ENCODE measurements at places on chromosomes 5 and 9.

DNA sequence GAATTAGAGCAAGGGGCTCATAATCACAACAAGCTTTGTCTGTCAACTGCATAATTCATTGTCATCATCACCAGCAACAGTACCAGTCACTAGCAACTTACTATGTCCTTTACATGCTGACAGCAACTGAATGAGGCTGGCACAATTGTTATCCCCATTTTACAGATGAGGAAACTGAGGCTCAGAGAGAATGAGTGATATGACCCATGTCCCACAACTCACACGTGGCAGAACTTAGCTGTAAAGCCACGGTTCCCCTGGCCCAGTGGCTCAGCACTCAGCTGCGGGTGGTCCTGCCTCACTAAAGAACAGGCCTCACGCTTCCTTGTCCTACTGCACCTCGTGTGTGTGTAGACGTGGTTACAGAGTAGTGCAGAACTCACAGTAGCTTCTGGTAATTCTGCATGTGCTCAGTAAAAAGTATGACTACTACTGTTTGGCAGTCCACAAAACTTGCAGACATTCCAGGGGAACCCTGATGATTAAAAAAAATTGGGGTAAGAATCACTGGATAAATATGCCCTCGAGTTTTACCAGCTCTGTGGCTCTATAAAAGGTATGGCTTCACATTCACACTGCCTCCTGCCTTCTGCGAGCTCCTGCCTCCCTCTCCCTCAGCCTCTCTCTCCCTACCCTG, 30.2 kb downstream of the AFAP1L1 start:
- H3K27ac ChIP-seq = no peak overlapping the region
- DNase-seq = no peak
- no peak overlapping the region for H3K4me3 ChIP-seq
- H3K4me1 ChIP-seq = no peaks in the 10 kb centered on the region

GRCh38 chr5:141760753-141761152, 78.7 kb upstream of the ARAP3 start:
- peaks cover 2% of the 10 kb centered on the region for H3K27me3 ChIP-seq
- no peaks in the 10 kb centered on the region for H3K4me1 ChIP-seq
- H3K36me3 ChIP-seq = no peaks in the 10 kb centered on the region
- H3K4me3 ChIP-seq = no peak overlapping the region
- no peak for DNase-seq

DNA sequence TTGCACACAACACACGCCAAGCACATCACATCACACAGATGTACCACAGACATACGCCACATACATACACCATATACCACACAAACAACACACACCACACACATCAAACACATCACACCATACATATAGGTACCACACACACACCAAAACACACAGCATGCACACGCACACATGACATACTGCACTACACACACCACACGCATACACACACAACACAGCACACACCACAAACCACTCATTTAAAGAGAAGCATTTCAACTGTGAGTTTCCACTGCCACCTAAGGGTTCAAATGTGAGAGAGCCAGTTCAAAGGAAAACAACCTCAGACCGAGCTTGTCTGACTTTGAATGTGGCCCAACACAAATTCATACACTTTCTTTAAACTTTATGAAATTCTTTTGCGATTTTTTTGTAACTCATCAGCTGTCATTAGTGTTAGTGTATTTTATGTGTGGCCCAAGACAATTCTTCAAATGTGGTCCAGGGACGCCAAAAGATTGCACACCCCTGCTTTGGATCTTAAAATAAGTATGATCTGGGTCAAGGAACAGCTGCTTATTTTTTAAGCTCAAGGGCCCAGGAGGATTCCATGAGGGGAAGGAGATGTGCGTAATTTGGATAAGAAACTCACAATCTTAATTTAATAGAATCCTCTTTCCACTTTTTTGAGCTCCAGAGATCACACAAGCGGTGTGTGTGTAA, 494.6 kb downstream of the GADD45G start:
- no peaks in the 10 kb centered on the region for H3K4me1 ChIP-seq
- no peaks in the 10 kb centered on the region for H3K36me3 ChIP-seq
- DNase-seq = peak; percentile 48
- H3K27ac ChIP-seq = no peak overlapping the region

DNA sequence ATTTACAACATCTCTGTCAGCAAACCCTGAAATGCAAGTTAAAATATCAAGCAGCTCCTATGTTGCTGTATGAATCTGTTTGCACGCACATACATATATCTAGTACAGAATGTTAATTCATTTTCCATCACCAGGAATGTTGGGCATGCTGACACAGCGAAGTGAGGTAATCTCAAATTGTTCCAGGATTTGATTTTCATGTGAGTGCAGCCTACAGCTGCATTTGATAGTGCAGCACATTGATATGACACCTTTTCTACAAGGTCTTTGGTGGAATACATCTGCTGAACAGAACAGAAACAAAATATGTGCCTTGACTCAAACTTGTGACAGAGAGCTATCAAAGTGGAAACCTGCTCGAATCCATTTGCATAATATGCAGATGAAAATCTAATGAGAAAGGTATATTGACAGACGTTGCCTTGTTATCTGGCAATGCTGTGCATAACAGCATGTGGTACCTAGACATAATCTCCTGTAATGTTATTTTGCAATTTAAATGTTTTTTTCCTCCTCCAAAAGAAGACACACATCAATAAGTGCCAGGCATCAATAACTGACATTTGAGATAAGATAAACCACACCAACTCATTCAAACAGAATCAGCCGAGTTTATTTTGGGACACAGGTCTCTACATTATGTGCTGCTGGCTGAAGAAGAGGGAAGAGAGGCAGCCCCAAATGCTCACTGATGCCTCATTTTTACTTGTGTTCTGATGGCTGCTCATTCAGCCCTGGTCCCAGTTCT, 512.2 kb downstream of the ZNF608 start:
- H3K27me3 ChIP-seq = no peaks in the 10 kb centered on the region
- no peaks in the 10 kb centered on the region for H3K4me1 ChIP-seq
- no peak overlapping the region for H3K4me3 ChIP-seq
- H3K27ac ChIP-seq = no peak overlapping the region
- no peaks in the 10 kb centered on the region for H3K36me3 ChIP-seq
- DNase-seq = no peak

- no peak overlapping the region for H3K27ac ChIP-seq
- H3K36me3 ChIP-seq = no peaks in the 10 kb centered on the region
- H3K27me3 ChIP-seq = no peaks in the 10 kb centered on the region
- peaks cover 22% of the 10 kb centered on the region for H3K4me1 ChIP-seq
Measured at GRCh38 chr5:36943584-36943983, 67.0 kb downstream of the NIPBL start.

DNA sequence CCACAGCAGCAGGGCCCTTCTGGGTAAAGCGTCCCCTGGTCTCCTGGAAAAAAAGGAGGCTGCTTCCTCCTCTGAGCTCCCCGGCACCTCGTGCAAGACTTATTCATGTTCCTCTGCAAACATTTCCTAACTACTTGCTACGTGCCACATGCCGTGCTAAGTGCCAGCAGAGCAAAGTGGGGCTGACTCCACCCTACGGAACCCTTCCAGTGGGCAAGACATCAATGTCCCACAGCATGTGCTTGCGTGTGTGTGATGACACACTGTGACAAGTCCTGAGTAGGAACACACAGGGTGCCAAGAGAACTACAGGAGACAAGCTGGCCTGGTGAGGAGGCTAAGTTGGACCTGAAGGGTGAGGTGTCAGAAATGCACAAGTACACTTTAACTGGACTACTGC, 57.4 kb downstream of the SEMA4D start:
- no peak for DNase-seq
- H3K4me3 ChIP-seq = no peak overlapping the region
- no peak overlapping the region for H3K27ac ChIP-seq
- H3K27me3 ChIP-seq = no peaks in the 10 kb centered on the region

- no peaks in the 10 kb centered on the region for H3K36me3 ChIP-seq
- H3K4me3 ChIP-seq = no peak overlapping the region
- DNase-seq = no peak
Measured at GRCh38 chr5:146633323-146633764, 117.4 kb upstream of the GPR151 start.

- no peak for DNase-seq
- no peak overlapping the region for H3K27ac ChIP-seq
- H3K36me3 ChIP-seq = no peaks in the 10 kb centered on the region
- H3K4me3 ChIP-seq = no peak overlapping the region
- H3K27me3 ChIP-seq = no peaks in the 10 kb centered on the region
Measured at GRCh38 chr5:116616876-116617275, 42.3 kb upstream of the SEMA6A start.

DNA sequence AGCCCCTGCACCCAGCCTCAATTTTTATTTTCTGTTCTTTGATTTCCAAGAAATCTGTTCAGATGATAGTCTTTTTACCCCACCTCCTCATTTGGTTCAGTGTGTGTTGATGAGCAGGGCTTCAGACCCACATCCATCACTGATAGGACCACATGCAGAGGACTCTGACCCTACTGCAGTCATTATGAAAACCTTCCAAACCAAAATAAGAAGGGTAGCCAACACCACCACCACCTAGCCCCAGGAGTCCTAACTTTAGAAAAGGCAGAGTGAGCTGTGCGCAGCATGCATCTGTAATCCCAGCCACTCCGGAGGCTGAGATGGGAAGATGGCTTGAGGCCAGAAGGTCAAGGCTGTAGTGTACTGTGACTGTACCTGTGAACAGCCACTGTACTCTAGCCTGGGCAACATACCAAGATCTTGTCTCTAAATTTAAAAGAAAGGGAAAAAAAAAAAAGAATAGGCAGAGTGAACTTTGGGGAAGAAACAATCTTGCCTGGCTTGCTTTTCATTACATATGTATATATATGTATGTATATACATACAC, 13.0 kb downstream of the CDKN2AIPNL start:
- H3K36me3 ChIP-seq = peaks cover 6% of the 10 kb centered on the region
- no peaks in the 10 kb centered on the region for H3K27me3 ChIP-seq
- DNase-seq = no peak
- no peak overlapping the region for H3K27ac ChIP-seq

GRCh38 chr9:137502008-137502911, 43.1 kb upstream of the NSMF start:
- no peak overlapping the region for H3K27ac ChIP-seq
- H3K4me1 ChIP-seq = no peaks in the 10 kb centered on the region
- no peaks in the 10 kb centered on the region for H3K27me3 ChIP-seq
- H3K4me3 ChIP-seq = peak overlapping the region; percentile 14
- DNase-seq = no peak

GRCh38 chr9:19286634-19287188, 56.2 kb downstream of the DENND4C start:
- no peaks in the 10 kb centered on the region for H3K36me3 ChIP-seq
- DNase-seq = no peak
- no peak overlapping the region for H3K27ac ChIP-seq
- H3K27me3 ChIP-seq = no peaks in the 10 kb centered on the region
- no peak overlapping the region for H3K4me3 ChIP-seq
- no peaks in the 10 kb centered on the region for H3K4me1 ChIP-seq

DNA sequence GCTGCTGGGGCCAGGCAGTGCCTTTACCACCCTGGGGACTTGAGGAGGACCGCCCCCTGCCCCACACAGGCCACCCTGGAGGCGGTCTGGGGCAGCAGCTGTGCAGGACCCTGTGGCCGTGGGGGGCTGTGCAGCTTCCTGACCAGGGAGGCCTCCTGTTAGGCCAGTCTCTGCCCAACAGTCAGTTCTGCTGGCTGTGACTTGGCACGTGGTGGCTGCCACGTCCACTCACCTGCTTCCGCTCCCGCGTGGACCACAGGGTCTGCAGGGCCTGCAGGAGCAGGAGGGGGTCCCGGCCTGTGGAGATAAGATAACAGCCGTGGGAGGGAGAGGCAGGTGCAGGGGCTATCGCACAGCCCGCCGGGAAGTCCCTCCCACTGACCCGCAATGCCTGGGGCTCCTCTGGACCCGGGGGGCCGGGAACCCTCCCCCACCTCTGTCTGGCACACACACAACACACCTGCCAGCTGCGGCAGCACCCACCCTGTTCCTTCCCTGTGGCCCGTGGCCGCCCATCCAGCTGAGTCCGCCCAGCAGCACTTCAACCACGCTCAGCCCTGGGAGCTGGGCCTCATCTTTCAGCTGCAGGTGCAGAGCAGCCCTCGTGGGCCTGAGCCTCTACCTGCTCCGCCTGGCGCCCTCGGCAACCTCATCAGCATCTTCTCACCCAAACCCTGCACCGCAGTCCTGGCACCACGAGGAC, 39.7 kb downstream of the EXD3 start:
- DNase-seq = no peak
- no peaks in the 10 kb centered on the region for H3K27me3 ChIP-seq
- no peak overlapping the region for H3K27ac ChIP-seq
- H3K4me1 ChIP-seq = no peaks in the 10 kb centered on the region

DNA sequence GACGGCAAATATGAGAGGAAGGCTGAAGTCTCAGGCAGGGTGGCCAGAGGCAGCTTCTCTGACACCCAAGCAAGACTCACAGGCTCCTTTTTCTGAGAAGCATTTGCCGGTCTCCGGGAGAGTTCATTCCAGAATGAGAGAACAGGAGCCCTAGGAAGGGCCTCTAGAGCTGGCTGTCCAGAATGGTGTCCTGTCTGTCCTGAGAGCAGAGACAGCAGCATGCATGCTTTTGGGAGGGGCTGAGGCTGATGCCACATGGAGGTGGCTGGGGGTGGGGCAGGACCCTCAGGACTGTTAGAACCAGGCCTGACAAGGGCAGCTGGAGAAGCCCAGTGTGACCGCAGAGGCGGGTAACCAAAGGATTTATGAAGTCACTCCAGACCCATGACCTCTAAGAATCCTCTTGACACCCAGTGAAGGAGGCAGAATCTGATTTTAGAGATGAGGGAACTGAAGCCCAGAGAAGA, 60.0 kb downstream of the SHB start:
- H3K36me3 ChIP-seq = no peaks in the 10 kb centered on the region
- no peaks in the 10 kb centered on the region for H3K27me3 ChIP-seq
- peaks cover 41% of the 10 kb centered on the region for H3K4me1 ChIP-seq

DNA sequence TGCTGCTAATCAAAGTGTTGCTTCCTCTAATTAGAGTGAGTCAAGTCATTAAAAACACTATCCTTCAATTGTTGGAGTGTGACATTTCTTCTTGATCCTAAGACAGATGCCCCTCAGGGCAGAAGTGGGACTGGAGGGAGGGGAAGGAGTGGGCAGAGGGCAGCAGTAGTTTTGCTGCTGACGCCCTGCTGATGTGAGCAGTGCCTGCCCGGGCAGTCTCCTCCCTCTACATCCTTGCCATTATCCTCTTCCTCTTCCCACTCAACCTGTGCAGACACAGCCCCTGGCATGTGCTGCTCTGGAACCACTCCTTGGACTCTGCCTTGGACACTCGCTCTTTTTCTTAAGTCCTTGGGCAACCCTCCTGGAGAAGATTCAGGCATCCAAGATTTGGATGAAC, 232.5 kb downstream of the HSPA4 start:
- H3K4me1 ChIP-seq = no peaks in the 10 kb centered on the region
- H3K27me3 ChIP-seq = no peaks in the 10 kb centered on the region
- DNase-seq = no peak
- H3K36me3 ChIP-seq = no peaks in the 10 kb centered on the region
- H3K27ac ChIP-seq = no peak overlapping the region
- H3K4me3 ChIP-seq = no peak overlapping the region

DNA sequence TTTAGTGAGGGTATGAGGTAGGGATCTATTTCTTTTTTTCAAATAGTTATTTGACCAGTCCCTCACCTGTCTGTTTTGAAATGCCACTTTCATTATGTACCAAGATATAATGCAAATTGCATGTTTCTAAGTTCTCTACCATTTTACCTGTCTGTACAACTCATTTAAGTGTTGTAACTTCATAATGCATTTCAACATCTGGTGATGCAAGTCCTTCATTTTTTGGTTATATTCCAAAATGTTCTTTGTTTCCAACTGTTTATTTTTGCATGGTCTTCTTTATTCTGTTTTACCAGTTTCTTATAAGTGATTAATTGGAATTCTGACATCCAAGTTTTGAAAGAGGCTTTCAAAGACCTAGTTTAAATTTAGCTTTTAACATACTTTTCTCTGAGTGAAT, 26.8 kb downstream of the TDRD7 start:
- no peaks in the 10 kb centered on the region for H3K36me3 ChIP-seq
- no peak overlapping the region for H3K4me3 ChIP-seq
- no peaks in the 10 kb centered on the region for H3K27me3 ChIP-seq
- no peaks in the 10 kb centered on the region for H3K4me1 ChIP-seq
